Fibroblast of pulmonary artery (primary cell): ENCODE measurements at places on chromosomes 16 and 17.
A peak's percentile ranks its signal among the peaks of the same experiment; 100 is the strongest.

DNA sequence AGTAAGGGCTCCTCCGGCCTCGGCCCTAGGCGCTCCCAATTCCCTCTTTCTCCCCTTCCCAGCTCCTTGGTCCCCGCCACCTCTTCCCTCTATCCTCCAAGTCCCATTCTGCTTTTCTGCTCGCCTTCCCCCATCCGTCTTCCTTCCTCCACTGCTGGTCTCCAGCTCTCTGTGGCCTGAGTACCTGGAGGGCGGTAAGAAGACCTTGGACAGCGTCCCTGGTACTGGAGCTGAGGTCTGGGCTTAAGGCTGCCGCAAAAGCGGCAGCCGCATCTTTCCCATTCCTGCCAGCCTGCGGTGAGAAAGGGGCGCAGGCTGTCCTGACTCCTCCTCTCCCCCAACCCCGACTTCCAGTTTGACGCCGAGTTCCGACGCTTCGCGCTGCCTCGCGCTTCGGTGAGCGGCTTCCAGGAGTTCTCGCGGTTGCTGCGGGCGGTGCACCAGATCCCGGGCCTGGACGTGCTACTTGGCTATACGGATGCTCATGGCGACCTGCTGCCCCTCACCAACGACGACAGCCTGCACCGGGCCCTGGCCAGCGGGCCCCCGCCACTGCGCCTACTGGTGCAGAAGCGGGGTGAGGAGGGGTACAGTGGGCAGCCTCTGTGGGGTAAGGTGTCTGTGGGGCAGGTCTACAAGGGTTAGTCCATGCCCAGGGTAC, 471 bp downstream of the PARD6A start:
- DNase-seq: peak; percentile 51

GRCh38 chr17:76947771-76948170, 79.6 kb downstream of the MGAT5B start:
- no peak for DNase-seq

DNA sequence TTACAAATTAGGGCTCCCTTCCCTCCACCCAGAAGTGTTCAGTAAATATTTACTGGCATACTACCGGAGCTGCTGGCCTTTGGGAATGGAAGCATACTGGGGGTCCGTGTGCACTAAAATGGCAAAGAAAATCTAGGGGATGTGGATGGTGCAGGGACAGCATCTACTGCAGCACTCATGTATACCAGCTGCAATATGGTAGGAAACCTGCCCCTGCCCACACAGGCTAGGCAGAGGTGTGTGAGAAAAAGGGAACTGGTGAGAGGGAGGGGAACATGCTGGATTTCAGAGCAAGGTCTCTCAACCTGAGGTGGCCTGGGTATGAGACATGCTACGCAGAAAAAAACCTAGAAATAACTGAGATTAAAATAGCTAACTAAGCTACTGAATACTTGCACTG, 145.4 kb downstream of the CDH13 start:
- no peak for DNase-seq

DNA sequence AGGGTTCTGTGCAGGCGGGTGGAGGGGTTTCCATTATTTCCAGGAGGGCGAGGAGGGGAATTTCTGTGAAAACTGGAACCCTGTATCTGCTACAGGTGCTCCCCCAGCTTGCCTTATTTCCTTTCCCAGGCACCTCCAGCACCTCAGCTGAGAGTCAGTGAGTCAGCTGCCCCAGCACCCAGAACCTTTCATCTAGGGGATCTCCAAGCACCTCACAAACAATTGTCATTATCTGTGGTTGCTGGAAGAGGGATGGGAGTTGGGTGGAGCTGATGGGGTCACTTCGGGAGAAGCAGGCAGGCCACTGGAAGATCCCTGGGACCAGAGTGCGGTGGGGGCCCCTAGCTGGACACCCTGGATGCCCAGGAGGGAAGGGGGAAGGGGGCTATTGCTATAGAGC, 10.0 kb upstream of the CLUH start:
- DNase-seq: no peak

DNA sequence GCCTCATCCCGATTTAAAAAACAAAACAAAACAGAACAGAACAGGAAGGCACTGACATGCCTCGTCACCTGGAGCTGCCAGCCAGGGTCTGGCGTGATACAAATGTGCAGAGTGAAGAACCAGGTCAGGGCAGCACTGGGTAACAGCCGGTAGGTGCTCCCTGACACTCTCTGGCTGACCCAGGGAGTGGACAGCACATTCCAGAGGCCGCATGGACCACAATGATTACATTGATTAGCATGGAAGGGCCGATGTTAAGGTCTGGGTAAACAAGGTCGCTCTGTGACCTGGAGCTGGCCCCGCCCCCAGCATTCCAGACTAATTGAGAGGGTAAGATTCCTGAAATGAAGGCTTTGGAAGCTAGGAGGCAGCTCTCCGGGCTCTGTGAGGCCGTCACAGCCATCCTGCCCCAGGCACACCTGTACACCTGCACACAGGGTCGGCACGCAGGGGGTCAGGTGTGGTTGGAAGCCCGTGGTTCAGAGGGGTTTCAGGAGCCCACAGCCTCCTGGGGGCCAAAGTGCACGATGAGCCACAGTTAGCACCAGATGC, 21.4 kb downstream of the PIEZO1 start:
- DNase-seq: no peak

DNA sequence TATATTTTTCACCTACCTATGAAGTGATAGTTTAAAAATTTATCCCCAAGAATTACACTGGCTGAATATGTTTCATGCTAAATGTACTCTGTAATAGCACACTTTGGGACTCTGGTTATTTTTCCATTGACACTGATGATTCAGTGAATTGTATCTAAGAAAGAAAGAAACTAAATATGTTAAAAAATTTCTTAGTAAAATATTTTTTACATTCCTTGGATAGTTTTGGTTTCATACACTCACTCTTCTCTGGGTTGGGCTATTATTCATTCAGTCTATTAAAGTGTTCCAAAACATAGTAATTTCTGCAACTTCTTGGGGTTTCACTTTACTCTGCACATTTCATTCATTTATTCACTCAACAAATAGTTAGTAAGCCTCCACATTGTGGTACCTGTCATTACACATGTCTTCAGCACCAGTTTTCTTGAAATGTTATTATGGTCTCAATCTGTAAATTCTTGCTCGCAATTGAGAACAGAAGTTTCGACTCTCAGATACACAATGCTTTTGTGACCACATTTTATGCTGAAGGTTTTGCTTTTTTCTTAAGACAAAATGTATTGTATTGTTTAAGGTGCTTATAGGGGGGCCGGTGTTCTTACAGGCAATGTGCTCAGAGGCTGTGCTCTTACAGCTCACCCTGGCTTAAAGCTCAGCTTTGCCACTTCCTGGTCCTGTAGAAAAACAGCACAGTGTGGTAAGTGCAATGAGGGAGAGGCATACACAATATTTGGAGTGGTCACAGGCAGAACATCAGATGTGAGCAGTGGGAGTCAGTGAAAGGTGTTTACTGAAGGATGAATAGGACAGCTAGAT, 17.4 kb downstream of the CNTNAP4 start:
- DNase-seq: no peak

GRCh38 chr17:21542991-21543390, 149.3 kb upstream of the KCNJ18 start:
- DNase-seq: no peak

- no peak for DNase-seq
These were observed 141.4 kb downstream of the PMP22 start for GRCh38 chr17:15123593-15124263.

DNA sequence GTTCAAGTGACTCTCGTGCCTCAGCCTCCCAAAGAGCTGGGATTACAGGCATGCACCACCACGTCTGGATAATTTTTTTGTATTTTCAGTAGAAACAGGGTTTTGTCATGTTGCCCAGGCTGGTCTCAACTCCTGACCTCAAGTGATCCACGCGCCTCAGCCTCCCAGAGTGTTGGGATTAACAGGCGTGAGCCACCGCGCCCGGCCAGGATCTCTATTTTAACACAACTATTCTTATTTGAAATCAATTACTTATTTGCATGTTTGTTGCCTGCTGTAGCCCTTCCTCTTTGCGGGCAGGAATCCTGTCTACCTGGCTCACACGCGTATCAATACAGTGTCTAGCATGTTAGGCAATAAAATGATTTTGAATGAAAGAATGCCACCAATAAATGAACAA, 818 bp upstream of the CNEP1R1 start:
- no peak for DNase-seq

GRCh38 chr17:57485916-57486881, 229.9 kb downstream of the MSI2 start:
- DNase-seq: no peak

DNA sequence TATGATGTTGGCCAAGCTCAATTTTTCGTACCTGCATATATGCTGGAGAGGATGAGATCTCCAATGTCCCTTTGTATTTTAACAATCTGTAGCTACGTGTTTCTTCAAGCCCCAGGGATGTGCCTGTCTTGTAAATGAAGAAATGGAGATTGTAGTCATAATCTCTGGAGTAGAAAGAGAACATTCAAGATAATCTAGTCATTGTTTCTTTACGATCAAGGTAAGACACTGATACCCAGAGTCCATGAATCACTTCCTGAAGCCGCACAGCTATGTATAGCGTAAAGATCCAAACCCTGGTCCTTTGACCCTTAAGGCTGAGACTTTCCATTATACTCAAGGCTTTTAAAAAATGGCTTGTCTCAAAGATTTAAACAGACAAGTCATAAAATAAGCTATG, 205.5 kb downstream of the HS3ST3B1 start:
- no peak for DNase-seq

DNA sequence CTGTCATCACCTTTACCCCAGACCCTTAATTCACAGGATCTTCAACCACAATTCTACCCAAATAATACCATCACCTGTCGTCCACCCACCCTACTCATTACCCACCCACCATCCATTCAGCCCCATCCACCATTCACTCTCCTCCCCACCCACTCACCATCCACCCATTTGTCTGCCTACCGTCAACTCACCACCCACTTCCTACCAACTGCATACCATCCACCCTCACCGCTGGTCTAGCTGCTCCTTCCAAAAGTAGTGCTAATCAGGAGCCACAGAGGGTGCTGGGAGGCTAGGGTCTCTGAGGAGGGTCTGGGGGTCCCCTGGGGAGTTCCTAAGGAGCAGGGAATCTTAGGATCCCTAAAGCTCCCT, 12.0 kb upstream of the IGFBP4 start:
- DNase-seq: no peak

DNA sequence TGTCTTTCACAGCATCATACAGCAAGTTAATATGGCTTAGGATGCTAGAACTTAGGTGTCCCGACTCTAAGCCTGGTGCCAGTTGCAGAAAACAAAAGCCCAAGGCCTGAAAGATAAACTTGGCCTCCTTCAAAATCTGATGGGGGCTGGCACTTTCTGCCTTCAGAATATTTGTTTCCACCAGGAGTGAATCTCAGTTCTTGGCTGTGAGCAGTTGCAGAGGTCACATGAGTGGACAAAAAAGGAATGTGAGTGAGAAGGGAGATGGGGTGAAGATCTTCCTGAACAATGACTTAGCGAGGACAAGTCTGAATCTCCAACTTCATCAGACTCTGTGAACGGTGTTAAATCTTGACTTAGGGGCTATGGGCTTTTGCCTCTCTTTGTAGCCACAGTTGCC, 46.6 kb downstream of the HOXB1 start:
- no peak for DNase-seq

DNA sequence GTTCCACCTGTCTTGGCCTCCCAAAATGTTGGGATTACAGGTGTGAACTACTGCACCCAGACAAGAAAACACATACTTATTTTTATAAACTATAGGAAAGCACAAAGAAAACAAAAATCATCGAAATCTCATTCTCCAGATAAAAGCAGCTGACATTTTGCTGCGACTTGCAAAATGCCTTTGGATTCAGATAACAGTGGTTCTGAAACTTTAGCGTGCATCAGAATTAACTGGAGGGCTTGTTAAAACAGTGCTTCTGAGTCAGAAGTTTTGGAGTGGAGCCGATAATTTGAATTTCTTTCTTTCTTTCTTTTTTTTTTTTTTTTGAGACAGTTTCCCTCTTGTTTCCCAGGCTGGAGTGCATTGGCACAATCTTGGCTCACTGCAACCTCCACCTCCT, 17.7 kb upstream of the GJD3 start:
- no peak for DNase-seq

GRCh38 chr17:5500589-5501391, 14.4 kb downstream of the MIS12 start:
- peak; percentile 87 for DNase-seq

DNA sequence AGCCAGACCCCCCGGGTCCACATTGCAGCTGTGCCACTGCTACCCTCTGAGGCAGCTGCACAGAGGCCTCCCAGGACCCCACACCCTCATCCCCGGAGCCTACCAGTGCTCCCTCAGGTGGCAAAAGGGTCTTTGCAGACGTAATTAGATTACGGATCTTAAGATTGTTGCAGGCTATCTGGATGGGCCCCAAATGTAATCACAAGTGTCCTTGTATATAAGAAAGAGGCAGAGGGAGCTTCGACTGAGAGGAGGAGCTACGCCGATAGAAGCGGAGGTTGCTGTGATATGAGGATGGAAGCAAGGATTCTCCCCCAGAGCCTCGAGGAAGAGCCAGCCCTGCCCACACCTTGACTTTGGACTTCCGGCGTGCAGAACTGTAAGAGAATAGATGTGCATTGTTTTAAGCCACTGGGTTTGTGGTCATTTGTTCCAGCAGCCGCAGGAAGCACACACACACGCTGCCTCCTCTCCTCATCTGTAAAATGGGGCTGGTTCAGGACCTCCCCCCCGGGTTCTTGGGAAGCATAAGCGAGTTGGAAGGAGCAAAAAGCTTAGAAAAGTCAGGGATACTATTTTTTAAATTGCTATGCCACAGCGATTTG, 10.5 kb upstream of the RAI1 start:
- no peak for DNase-seq

- no peak for DNase-seq
These were observed 33.1 kb downstream of the NECAB2 start for GRCh38 chr16:84000989-84001642.

DNA sequence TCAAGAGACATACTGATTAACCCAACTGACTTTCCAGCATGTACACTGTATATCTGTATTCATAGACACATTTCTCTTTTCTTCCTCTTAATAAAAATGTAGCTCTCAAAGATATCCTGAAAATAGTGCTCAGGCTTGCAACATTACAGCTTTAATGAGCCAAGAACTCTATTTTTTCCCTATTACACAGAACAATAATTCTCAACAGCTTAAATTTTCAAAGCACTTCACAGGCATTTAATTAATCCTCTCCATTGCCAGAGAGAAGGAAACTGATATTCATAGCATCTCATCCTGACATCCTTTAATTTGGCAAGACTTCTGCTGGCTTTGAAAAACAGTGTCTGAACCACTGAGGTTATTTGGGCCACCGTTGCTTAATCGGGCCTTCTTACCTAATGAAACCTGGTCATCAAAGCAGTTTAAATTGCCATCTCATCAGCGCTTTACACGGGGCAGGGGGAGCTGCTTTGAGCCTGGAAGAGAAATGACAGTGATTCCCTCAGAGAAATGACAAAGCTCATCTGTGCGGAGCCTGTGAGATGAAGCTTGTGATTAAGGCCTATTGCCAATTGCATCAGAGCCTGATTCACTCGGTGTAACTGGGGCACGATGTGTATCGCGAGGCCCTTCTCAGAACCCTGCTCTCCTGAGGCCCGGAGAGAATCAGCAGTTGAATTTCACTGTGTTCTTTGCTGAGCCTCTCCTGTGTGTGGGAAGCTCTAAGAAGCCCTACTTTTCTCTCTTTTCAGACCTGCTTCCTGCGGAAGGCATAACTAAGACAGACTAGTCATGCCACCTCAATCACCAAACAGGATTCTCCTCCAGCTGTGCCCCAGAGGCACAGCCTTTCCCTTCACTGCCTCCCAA, 8.5 kb upstream of the SIAH1 start:
- DNase-seq: peak; percentile 51
